ENCODE measurements at places on chromosomes 13 and 19.

DNA sequence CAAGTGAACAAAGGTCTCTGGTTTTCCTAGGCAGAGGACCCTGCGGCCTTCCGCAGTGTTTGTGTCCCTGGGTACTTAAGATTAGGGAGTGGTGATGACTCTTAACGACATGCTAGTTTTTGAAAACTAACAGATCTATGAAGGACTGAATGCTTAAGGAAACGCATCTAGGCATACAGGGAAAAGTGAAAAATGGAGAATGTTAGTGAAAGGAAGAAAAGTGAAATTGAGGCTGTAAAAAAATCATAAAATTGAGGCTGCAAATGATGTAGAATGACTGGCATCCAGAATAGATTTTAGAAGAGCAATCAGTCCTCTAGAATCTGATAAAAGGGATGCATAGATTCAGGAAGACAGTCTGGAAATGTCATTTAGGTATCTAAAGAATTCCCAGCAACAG lies 3.5 kb downstream of the ZNF260 start:
- DNase-seq: no peak

DNA sequence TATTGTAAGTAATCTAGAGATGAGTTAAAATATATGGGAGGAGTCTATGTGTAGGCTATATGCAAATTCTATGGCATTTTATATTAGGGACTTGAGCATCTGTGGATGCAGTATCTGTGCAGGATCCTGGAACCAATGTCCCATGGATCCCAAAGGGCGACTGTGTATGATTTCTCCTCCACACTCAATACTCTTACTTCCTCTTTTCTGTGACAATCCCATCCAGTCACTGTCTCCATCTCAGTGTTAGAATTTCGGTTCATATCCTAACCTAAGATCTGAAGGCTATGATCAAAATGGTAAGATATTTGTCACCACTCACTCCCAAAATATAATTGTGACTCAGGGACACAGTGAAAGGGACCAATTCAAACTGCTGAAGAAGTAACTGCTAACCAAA lies 15.1 kb upstream of the ZNF599 start:
- DNase-seq: no peak

GRCh38 chr13:51960766-51961165 lies 50.5 kb downstream of the ATP7B start:
- DNase-seq: no peak

DNA sequence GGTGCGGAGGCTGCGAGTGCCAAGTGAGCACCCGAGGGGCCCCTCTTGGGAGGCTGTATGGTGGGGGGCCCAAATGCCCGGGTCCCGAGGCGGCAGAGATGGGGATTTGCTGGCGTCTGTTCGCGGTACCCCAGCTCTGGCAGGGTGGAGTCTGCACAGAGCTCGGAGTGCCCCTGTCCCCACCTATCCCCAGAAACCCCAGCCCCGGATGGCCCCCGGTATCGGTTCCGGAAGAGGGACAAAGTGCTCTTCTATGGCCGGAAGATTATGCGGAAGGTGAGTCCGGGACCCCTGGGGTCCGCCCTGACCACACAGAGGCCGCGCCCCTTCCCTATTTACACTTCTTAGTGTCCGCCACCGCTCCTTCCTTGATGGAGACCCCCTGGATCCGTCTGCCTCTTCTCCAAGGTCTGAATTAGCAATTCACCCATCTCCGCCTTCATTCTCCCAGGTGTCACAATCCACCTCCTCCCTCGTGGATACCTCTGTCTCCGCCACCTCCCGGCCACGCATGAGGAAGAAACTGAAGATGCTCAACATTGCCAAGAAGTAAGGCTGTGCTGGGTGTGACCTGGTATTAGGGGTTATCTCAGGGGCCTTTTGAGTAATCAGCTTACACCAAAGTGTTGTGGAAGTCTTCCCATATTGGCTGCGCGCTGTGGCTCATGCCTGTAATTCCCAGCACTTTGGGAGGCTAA lies 630 bp downstream of the PNPLA6 start:
- no peak for DNase-seq

GRCh38 chr13:102033386-102033785 lies 368.5 kb downstream of the FGF14 start:
- DNase-seq: no peak

DNA sequence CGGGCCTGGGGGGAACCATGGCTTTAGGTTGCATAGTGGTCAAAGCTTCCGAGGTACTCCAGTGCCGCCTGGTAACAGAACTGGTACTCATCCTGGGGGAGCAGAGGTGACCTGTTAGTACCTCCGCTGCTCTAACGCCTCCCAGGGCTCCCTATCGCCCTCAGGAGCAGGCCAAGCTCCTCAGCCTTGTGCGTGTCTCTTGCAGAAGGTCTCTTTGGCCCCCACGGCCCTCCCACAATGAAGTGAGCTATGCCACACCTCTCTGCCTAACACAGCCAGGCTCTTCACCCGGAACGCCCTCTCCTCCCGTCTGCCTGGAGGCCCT lies 133.9 kb downstream of the PTPRS start:
- DNase-seq: no peak

GRCh38 chr19:1577929-1578618 lies 9.9 kb upstream of the MEX3D start:
- no peak for DNase-seq

GRCh38 chr13:53050151-53050550 lies 21.5 kb downstream of the OLFM4 start:
- DNase-seq: no peak

GRCh38 chr13:76871432-76871831 lies 14.8 kb downstream of the KCTD12 start:
- DNase-seq: no peak

GRCh38 chr13:33016414-33017322 lies at the start of gene KL:
Gene KL (plus strand): TSS chr13:33016423. CDS start chr13:33016441, 18 bp downstream.
- DNase-seq: no peak

DNA sequence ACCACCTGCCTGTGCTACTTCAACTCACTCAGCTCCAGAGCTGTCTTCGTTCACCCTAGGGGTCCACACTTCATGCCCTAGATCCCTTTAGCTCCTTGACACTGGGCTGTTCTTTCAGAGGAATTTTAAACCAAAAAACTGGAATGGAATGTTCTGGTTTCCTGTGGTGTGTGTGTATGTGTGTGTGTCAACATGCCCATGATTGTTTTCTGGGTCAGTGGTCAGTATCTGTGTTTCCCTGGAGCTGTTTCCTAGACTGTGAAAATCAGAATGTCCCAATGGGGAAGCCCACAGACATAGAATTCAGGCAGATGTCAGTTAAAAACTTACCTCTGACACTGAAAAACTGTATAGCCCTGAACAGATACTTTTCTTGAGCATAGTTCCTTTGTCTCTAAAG lies 1.3 kb downstream of the PMIS2 start:
- DNase-seq: no peak

- DNase-seq: no peak
These were observed 5.5 kb downstream of the ISYNA1 start for GRCh38 chr19:18432275-18433014.

GRCh38 chr19:5693195-5694166 lies 3.4 kb downstream of the RPL36 start:
- no peak for DNase-seq

DNA sequence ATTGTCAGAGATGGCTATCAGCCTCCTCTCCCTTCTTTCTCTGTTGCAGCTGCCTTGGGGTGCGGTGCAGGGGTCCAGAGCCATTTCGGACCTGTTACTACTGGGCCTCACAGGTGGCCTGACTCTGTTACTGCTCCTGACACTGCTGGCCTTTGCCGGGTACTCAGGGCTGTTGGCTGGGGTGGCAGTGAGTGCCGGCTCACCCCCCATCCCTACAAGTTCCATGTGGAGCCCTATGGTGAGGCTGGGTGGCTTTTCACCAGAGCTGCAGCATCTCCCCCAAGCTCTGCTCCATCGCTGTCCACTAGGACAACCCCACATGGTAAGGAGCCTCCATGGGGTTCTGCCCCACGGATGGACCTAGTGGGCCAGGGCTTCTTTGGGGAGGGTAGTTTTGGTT lies 13.7 kb upstream of the ZNF492 start:
- DNase-seq: no peak

DNA sequence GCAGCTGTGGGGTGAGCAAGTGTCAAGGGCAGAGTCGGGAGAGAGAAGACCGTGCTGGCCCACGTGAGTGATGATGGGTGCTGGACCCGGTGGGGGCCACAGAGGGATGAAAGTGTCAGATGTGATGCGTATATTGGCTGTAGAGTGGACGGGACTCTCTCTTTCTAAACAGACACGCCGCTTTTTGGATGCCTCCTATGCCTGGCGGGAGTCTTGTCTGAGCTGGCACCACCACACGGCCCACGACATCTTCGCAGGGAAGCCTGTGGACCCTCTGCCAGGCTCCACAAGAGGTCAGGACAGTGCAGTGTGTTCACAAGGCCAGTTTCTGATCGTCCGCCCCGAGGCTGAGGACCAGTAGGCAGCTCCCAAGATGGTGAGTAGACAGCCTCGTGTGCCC lies 12.9 kb upstream of the MRI1 start:
- no peak for DNase-seq

DNA sequence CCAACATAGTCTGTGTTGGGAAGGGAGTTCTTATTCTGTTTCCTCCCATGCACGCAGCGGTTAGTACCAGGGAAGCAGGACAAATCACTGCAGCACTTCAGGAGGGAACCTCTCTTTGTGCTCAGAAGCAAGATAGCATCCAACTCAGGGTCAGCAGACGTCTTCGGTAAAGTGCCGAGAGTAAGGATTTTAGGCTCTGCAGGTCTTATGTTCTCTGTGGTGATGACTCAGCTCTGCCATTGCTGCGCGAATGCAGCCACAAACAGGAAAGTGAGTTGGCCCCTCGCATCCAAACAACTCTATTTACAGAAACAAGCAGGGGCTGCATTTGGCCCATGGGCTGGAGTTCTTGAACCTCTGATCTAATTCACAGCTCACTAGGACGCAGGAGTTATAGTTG lies 122.1 kb upstream of the SPATA13 start:
- DNase-seq: no peak

DNA sequence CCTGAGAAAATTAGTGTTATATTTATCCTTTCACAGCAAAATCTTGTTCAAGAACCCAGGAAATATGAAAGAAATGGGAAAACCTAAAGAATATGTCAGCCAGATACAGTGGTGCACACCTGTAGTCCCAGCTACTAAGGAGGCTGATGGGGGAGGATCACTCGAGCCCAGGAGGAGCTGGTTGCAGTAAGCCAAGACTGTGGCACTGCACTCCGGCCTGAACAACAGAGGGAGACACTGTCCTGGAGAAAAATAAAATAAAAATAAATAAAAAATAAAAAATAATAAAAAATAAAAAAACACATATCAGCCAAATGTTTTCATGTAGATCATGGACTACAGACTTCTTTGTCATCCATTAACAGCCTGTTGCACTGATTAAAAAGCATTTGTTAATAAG lies 244.8 kb upstream of the KLHL1 start:
- DNase-seq: no peak

DNA sequence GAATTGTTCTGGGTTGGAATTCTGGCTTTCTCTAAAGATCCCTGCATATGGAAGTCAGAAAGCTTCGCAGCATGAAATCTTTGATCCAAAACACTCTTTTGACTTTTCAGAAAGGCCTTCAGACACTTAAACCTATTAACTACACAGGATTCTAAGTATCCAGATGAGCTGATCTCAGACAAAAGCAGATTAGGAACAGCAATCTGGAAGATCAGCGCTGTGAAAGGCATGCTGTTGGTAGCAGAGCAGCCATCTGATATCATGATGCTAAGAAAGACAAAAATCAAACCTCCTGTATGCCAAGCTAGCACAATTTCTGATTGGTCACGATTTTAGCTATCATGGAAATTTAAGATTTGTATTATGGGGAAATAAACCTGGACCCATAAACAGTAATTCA lies 589.9 kb downstream of the GPC5 start:
- DNase-seq: no peak

DNA sequence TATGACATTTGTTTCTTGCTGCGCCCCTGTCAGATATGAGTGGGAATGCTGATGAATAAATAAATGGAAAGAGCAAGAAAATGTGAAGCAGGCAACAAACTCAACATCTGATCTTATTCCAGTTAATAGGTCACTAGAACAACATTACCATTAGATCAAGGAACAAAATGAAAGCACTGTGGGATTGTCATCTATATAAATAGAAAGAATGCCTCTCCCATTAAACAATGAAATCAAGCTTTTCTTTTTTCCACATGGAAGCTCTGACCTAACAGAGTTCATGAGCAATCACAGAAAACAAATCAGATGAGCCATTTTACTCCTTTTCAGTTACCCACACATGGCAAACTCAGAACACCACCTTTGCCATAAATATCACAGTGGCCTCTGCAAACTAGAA lies 354.8 kb downstream of the SUCLA2 start:
- no peak for DNase-seq

DNA sequence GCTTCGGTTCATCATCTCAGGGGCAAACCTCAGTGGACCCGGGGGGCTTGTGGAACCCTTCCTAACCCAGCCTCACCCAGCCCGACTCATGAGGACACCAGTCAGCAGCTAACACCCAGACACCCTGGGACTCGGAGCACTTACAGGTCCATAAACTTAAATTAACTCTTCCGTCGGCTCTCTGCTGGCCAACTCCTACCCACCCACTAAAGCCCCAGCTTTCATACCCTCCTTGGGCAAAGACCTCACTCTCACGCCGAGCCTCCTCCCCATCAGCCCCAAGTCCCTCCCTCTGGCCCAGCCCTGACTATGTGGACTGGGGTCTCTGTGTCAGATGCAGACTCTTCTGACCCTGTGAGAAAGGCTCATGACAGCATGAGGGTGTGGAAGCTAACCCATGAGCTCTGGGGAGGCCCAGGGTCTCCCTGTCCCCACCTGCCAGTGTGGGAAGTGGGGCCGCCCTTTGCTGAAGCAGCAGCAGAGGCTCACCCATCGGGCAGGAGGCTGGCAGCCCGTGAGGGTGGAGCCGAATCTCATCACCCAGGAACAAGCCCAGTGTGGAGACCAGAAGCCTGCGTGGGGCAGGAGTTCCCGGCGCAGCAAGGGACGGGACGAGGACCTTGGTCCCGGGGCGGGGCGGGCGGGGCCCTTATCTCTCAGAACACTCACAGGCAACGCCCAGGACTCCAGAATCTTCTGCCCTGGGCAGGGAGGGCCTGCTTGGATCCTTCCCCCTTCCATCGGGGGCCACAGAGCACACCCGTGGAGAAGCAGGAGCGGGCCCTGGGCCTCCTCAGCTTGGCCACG lies 19.8 kb downstream of the TCF3 start:
- DNase-seq: no peak

GRCh38 chr13:39273953-39274738 lies 235.9 kb downstream of the NHLRC3 start:
- DNase-seq: no peak

GRCh38 chr19:16376649-16377048 lies 52.0 kb downstream of the KLF2 start:
- no peak for DNase-seq

DNA sequence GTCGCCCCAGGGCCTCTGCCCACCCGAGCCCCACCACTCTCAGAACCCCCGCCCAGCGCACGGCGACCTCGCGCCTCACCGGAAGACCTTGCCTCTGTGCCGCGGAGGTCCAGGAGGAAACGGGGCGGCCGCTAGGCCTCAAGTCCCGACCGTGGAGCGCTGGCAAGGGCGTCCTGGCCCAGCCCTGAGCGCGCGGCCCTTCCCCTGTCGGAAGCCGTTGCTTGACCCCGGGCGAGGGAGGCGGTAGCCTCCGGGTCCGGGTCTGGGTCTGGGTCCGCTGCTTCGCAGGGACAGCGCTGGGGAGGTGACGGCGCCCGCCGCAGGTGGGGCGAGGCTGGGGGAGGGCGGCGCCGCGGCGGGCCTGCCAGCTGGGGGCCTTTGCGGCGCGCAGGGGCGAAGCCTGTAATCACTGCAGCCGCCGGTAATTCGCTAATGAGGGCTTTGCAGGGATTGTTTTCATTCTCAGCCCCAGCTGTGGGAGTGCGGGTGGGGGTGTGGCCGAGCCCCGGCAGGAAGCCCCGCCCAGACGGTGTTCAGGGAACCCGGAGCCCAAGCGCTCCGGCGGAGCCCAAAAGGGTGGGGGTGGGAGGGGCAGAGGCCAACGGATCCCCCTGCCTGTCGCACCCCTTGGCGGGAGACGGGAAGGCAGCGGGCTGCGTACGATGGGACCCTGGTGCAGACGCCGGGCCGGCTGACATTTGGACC lies 8.6 kb downstream of the C19orf25 start:
- DNase-seq: peak; percentile 54
